ENCODE measurements at places on chromosomes 6 and 20.

DNA sequence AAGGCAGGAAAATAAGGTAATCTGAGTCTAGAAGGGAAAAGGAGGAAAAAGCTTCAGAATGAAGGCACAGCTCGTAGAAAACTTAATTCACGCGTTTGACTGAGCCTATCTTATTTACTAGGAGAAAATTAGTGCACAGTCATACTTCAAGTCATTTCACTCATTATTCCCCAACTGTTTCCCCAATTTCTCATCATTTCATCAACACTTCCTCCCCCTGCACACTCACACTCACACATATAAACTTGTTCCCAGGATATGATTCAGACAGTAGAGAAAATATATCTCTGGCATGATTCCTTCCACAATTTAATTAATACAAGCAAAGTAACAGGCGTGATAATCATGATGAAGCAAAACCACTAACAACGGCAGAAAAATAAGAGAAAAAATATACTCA lies 94.5 kb upstream of the F13A1 start:
- DNase-seq = no peak

DNA sequence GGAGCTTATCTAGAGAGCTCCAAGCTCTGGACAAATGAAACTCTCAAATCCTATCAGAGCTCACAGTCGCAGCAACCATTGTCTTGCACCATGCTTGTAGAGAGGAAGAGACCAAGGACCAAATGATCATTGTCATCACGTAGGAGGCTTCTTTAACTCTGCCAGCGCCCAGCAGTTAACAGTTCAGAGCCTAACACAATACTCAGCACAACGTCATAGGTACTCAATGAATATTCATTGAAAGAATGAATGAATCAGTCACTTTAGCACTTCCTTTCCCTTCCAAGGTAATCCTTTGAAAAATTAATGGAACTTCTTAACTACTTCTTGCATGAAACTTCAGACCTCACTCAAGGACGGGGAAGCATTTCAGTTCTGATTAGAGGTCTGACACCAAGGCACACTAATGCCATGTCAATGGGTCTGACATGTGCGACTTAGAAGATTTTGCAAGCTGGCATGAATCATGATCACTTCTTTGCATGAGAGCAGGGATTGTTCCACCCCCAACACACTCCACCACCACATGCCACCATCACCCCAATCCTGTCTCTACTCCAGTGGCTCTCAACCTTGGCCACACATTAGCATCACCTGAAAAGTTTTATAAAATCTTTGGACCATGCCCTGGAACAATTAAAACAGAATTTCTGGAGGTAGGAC lies 45.1 kb downstream of the KHDC1L start:
- no peak for DNase-seq

- DNase-seq = no peak
These were observed 45.9 kb downstream of the SLC22A3 start for GRCh38 chr6:160393891-160394653.

DNA sequence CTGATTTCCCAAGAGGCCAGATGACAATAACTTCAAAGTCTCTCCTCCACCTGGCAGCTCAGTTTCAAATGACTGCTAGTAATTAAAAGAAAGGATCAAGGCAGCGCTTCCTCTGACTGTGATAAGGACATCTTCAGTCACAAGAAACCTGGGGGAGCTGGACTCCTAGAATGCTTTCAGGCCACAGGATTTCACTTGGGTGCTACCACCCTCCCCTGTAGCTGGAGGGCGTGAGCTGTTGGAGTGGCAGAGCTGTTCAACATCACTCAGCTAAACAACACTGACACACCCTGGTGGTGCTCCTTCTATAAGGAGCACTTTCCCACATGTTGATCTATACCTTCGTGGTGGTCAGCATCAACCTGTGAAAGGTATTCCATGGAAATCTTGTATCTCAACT lies 2.2 kb upstream of the CNR1 start:
- no peak for DNase-seq

- no peak for DNase-seq
These were observed at the start of gene CLIC5 for GRCh38 chr6:46015119-46015968. Gene CLIC5 (minus strand): TSS chr6:46015860. CDS start chr6:46015542, 318 bp downstream.

- no peak for DNase-seq
These were observed 431.4 kb upstream of the RUNX2 start for GRCh38 chr6:44896701-44897100.

GRCh38 chr6:41318261-41318653 lies 17.2 kb upstream of the NCR2 start:
- peak; percentile 14 for DNase-seq

GRCh38 chr20:42083280-42083679 lies 465.1 kb upstream of the CHD6 start:
- no peak for DNase-seq

DNA sequence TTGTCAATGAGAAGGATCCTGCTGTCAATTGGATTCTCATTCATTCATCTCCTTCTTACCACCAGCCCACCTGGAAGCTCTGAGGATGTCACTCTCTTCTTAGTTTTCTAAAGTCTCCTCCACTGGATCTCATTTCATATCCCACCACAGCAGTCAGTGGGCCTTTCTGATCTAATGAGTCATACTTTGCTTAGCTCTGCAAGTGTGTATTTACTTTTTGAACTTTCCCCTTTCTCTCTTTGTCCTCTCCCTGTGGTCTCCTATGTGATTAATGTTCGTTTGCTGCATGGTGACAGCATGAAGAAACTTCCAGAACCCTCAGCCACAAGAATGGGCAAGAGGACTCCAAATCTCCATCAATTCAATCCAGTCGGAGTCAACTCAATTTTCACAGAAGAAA lies 63.6 kb upstream of the SYNDIG1 start:
- no peak for DNase-seq

DNA sequence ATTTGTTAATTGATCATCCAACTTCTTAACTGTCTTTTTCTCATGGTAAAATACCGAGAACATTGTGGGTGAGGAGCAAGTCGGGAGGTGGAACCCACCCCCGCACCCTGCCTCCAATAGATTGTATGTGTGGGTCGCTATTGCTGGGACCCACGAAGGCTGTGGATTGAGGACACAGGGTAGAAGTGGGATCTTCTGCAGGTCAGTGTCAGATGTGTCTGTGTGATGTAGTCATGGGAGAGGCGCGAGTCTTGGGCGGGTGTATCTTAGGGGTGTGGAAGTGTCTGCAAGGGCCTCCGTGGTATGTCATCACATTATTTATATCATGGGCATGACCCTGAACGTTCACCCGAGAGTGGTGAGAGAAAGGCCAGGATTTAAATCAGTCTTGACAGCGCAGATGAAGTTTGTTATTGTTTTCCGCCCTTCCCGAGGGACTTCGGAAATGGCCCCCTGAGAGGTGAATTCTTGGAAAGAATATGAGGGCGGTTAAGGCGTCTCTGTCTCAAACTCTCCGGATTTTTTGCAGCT lies 472 bp upstream of the PAQR8 start:
- no peak for DNase-seq

GRCh38 chr6:43983632-43984031 lies 143.6 kb downstream of the MRPL14 start:
- peak; percentile 85 for DNase-seq

DNA sequence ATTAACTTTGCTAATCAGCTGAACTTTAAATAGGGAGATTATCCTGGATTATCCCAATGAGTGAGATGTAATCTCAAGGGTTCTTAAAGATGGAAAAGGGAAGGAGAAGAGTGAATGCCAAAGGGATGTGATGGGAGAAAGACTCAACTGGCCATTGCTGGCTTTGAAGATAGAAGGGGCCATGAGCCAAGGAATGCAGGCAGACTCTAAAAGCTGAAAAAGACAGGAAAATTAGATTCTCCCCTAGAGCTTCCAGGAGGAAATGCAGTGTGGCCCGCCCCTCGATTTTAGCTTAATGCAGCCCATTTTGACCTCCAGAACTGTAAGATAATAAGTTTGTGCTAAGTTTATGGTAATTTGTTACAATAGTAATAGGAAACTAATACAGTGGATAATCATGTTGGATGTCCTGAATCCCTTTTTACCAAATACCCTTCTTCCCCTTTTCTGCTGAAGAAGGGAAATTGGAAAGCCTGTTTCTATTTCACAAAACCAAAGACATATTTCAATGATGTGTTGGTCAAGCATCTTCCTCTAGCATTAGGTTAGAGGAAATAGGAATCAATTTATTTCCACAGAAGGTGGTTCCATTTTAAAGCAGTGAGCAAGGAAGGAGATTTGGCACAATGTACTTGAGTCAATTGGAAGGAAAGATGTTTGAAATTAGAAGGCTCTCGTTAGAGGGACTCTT lies 3.3 kb upstream of the HDDC2 start:
- no peak for DNase-seq

- no peak for DNase-seq
These were observed 40.7 kb downstream of the CPXM1 start for GRCh38 chr20:2759603-2760296.

DNA sequence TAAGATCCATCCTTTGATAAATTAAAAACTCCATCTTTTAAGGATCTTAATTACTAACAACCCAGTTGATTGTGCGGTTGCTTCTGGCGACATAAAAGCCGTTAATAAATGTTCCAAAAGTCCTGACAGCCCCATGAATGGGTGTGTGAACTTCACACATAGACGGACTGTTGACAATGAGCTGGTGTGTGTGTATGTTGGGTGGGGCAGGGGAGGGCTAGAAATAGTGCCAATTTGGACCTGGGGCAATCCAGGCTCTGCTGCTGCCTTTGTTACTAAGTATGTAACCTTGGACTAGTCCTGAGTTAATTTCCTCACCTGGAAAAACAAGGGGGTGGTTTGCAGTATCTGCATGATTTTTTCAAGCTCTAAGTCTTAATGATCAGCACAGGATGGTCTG lies 4.2 kb downstream of the MAS1 start:
- no peak for DNase-seq

DNA sequence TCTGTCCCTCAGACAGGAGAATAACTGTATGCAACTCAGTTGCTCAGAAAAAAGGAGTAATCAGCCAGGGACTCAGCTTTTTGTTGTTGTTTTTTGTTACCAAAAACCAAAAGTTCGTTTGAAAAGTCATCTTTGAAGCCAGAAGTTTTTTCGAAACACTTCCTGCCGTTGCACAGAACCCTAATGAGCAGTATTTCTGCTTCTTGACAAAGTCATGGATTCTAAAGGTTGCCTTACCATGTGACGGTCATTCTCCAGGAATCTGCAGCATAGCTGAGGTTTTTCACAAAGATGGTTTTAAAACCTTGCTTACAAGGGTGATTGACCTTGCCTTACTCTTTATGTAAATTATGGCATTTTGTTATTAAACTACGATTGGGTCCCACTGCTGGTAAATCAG lies 1.9 kb downstream of the RAB32 start:
- no peak for DNase-seq

- no peak for DNase-seq
These were observed 53.7 kb downstream of the ZFP64 start for GRCh38 chr20:52137850-52138249.

DNA sequence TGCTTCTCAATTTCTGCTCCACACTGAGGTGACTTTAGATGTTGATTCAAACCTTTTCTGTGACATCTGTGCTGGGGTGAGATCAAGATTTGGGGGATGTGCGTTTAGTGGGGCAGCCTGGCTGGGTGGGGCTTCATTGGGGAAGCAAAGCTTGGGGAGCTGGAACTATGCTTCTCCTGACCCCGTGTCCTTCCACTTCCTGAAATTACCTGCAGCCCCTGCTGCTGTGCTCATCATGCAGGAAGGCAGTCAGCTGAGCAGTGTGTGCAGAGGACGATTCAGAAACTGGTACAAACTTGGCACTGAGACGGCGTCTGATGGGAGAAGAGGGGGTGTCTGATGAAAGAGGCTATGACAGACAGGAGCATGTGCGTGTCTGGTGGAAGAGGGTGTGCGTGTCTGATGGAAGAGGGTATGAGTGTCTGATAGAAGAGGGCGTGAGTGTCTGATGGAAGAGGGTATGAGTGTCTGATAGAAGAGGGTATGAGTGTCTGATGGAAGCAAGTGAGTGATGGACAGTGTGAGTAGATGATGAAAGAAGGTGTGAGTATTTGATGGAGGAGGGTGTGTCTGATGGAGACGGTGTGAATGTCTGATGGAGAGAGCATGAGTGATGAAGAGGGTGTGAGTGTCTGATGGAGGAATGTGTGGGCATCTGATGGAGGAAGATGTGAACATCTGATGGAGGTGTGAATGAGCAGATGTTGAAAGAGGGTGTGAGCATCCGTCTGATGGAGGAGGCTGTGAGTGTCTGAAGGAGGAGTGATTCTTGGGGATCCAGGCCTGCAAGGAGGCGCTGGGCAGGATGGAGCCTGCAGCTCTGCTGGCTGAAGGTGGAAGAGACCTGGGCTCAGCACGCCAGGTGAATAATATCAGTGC lies 103.4 kb downstream of the SYCP2 start:
- DNase-seq = no peak

DNA sequence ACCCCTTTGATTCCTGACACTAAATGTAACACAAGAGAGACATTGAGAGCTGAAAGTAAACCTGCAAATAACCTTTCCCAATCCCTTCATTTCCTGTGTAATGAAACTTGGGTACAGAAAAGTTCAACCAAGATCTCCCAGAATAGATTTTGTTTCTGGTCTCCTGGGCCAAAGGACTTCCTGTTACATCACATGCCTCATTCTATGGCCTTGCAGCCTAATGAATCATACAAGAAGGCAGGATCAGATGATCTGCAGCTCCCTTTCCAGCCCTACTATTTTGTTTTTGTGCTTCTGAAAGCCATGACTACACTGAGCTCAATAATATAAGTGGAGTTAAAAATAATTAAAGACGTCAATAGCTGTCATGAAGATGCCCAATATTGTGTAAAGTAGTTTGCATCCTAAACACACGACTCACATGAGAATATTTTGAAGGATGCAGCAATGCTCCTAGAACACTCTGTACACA lies 73.4 kb upstream of the NOX3 start:
- no peak for DNase-seq

DNA sequence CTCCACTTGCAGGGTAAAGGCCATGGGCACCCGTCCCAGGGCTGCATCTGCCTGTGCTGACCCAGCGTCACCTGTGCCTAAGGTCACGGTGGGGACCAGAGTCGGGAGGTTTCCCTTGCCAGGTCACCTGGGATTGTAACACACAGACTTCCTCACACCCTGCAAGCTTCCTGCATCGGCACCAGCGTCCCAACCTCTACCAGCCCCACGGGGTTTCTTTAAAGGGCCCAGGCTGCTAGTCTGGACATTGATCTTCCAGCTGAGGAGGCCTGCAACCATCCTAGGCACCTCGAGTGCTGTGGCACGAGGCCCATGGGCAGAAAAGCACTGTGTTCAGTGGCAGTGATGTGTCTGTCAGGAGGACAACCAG lies 12.6 kb downstream of the ACSS1 start:
- DNase-seq = no peak

GRCh38 chr20:35237486-35237885 lies 11.0 kb downstream of the MMP24 start:
- DNase-seq = no peak

GRCh38 chr6:167329014-167329413 lies 4.1 kb downstream of the TTLL2 start:
- DNase-seq = no peak

GRCh38 chr6:37006793-37007339 lies 1.4 kb downstream of the FGD2 start:
- no peak for DNase-seq

- no peak for DNase-seq
These were observed 116.3 kb upstream of the FKBP1C start for GRCh38 chr6:63094947-63095346.
